SHP77 (cell line): ENCODE measurements at places on chromosomes 13 and 19.

DNA sequence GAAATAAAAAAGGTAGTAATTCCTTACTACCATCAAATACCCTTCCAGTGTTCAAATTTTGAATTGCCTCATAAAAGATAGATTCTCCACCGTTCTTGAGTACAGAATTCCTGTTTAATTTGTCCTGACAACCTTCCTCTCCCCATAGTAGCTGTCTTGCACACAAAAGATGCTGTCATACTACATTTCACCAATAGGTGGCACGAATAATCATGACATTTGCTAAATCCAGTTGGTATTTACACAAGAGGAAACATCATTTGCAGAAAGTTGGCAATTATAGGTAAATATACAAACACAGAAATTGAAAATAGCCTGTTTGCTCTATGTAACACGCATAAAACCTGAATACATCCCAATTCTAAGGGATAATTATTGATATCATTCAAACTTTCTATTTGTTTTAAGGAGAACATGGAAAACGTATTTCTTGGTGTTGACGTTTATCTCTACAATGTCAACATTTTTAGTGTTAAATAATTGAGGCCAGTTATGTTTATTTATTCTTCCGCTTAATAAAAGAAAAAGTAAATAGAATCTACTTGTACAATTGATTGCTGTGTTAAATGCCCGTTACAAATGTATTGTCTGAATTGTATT, 58.3 kb upstream of the CLDN10 start:
- peak; percentile 55 for DNase-seq

DNA sequence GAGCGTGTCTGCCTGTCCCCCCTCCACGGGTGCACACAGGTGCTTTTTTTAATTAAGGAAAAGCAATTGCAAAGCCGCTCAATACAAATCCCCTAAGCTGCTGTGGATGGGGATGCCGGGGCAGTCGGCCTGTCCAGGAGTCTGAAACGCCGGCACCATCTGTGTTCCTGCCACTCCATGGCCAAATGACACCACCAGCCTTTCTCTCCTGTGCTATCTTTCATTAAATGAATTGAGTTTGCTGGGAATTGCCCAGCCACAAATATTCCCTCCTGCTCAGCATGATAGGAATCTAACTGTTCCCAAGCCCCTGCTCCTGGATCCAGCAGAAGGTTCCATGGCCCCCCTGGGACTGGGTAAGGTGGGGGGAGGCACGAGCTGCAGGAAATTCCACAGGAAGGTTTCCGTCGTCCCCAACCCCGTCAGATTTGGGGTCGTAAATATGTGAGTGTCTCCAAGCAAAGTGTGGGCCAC, 139.2 kb downstream of the KDM4B start:
- no peak for DNase-seq

DNA sequence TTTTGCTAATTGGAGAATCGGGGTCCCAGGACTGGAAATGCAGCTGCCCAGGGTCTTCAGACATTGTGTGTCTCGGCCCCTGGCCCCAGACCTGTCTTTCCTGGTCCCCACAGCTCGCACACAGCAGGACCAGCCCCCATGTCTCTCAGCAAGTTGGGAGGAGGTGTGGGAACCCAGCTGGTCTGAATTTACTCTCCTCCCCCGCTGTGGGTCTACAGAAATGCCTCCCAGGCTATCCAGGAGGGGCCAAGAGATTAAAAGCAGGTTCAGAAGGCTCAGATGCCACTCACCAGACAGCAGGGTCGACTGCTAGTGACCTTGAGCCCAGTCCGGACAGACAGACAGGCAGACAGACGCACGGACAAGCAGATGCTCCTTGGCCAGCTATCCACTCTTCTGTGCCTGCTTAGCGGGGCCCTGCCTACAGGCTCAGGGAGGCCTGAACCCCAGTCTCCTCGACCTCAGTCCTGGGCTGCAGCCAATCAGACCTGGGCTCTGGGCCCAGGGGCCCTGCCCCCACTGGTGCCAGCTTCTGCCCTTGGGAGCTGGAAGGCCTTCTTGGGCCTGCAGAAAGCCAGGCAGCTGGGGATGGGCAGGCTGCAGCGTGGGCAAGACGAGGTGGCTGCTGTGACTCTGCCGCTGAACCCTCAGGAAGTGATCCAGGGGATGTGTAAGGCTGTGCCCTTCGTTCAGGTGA, at the start of gene DAND5:
Gene DAND5, plus strand, starts transcription at position 285 of the 697 bp plus-strand sequence. Its CDS starts 85 bp downstream, at position 370.
- no peak for DNase-seq

GRCh38 chr13:74388626-74389025, 254.4 kb upstream of the KLF12 start:
- DNase-seq = no peak

GRCh38 chr19:23521471-23521870, 126.2 kb upstream of the ZNF91 start:
- DNase-seq = no peak

DNA sequence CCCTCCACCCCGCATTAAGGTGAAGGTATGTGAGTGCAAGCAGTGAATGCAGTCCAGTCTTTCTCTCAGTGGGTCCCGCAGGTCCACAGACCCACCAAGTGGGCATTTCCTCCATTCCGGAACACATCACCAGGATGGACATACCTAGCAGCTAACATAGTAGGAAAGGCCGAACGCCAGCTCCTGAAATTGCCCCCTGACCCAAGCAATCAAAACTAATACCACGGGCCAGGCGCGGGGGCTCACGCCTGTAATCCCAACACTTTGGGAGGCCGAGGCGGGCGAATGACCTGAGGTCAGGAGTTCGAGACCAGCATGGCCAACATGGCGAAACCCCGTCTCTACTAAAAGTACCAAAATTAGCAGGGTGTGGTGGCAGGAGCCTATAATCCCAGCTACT, 71.7 kb upstream of the VSTM2B start:
- no peak for DNase-seq
